Stimulated activated CD8-positive, alpha-beta memory T cell treated with anti-CD3 and anti-CD28 coated beads, Interleukin-15, amount 100 ng/mL, for 4 hours (primary cell): ENCODE measurements at places on chromosomes 1 and 21.

- no peak for DNase-seq
Observed at GRCh38 chr1:168786476-168787330, 57.7 kb upstream of the DPT start.

DNA sequence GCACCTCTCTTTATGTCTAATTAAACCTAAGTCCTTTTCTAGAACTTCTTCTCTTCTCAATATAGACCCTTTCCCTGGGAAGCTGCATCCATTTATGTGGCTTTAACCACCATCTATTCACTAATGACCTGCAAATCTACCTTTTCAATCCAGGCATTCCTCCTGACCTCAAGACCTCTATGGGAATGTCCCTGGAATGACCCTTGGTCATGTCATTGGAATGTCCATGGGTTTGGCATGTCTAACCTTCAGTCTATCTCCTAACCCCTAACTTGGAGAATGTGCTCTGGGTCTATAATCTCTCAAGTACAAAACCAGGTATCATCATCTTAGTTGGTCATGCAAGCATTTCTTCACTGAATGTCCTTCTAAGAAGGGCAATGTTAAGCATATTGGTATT, 196.1 kb downstream of the KCNH1 start:
- no peak for DNase-seq

GRCh38 chr1:87950369-87950768, 621.7 kb downstream of the LMO4 start:
- no peak for DNase-seq

DNA sequence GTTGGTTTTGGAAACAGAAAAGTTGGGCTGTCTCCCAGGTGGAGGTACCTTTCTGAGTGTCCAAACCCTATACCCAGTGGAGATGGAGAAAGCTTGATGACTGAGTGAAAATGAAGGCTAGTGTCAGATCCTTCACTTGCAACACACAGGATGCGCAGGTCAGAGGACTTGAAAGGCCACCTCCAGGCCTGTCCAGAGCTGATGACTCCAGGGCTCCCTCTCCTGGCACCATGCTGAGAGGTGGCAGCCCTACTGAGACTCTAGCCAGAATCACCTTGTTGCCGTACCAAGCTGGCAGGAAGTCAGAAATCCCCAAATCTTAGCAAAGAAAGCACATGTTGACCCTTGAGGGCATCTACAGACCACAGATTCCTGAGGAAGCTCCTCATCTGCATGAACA, 16.4 kb downstream of the KNCN start:
- DNase-seq = no peak

DNA sequence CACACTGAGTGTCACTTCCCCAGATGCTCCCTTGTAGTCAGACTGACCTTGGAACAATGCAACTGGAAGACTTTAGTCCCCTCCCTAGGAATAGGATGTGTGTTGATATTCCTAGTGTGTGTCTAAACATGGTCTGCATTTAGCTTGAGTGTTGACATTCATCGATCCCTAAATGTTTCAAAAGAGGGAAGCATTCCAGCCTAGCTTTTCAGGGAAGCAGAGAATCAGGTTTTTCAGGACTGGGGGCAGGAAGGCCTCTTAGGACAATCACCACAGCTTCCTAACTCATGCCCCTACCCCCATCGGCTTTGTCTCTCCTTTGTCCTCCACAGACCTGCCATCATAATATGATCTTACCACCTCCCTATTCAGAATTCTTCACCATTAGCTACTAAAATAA, 43.4 kb downstream of the NMNAT2 start:
- DNase-seq = no peak

DNA sequence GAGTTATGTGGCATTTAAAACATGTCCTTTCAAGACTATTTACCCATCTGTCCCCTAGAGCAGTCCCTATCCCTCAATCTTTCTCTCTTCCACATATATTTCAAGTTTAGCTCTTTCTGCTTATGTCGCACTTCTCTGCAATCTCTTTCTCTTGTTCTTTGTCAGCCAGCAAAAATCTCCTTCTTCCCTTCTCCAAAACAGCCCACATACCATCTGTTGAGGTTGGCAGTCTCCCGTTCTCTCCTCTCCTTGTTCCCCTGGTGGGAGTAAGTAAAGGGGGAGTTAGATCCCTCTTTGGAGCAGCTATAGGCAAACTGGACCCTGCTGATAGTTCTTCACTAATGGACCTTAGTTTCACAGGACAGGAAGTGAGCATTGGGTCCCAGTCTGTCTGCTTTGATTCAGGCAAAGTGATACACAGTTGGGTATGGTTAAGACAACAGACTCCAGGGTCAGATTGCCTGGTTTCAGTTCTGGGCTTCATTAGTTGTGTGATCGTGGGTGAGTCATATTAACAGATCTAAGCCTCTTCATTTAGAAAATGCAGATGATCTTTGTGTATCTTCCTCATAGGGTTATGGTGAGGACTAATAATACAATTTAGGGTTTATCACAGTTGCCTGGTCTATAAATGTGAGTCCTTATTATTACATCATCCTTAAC, 19.7 kb downstream of the BRINP2 start:
- no peak for DNase-seq

DNA sequence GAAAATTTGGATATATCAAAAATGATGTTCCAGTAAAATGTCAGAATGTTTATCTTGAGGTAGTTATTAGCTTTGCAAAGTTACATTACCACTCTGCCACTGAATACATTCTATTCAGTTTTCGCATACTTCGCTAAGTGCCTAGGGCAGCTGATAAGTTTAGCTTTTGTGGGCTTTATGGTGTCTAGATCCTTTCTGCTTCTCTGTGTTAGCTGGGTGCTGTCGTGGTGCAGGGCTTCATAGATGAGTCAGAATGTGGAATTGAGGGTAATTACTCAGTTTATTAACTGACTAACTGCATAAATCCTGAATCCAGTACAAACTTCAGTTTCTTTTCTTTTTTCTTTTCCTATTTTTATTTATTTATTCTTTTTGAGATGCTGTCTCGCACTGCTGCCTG, 21.5 kb downstream of the NCAM2 start:
- no peak for DNase-seq

DNA sequence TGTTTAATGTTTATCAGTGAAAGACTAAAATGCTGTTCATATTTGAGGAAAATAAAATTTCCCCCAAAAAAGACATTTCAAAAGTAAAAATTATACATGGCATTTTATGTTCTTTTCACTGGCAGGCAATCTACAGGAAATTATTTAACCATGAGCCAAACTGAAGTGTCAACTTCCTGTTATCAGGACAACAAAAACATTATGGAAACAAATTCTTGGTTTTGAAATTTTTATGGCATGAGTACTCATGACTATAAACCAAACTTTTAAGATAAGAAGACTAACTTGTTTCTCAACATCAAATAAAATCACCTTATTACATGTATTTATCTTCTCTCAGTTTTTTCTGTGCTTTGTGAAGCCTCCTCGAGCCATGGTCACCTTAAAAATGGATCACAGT, 698.6 kb downstream of the LTN1 start:
- DNase-seq = no peak
